ENCODE measurements at places on chromosomes 6 and 20. TPM values are rescaled to one million over a fixed set of nuclear protein-coding genes. Genes with fewer than 3 reads are reported as not detected.

The GGT7 gene
- total RNA-seq: 15.6 TPM

The HTR1E gene
- total RNA-seq: not detected

The TBC1D20 gene
- total RNA-seq: 47.0 TPM

The CST2 gene
- total RNA-seq: not detected

The NCOA6 gene
- 24.4 TPM for total RNA-seq

The HRH3 gene
- total RNA-seq: not detected

The KCNQ5 gene
- total RNA-seq: not detected

The PARD6B gene
- 2.0 TPM for total RNA-seq

The C20orf204 gene
- 0.74 TPM for total RNA-seq

The APOBEC2 gene
- total RNA-seq: not detected

The CLPSL1 gene
- total RNA-seq: not detected

The MAS1L gene
- total RNA-seq: not detected

The BEND3 gene
- 3.4 TPM for total RNA-seq

The CD24 gene
- total RNA-seq: 2.1 TPM

The NKX2-4 gene
- total RNA-seq: not detected

The PRL gene
- 0.58 TPM for total RNA-seq

The TDRD6 gene
- total RNA-seq: 0.58 TPM

The MAK gene
- 0.71 TPM for total RNA-seq

The CRISP3 gene
- total RNA-seq: not detected

The RGS17 gene
- total RNA-seq: 4.6 TPM

The GHRH gene
- total RNA-seq: not detected

The SIRPD gene
- 0.42 TPM for total RNA-seq

The CLDN20 gene
- not detected for total RNA-seq

The APCDD1L gene
- not detected for total RNA-seq

The TMC2 gene
- 0.22 TPM for total RNA-seq

The CYP24A1 gene
- not detected for total RNA-seq

The TBXT gene
- not detected for total RNA-seq

The ACOT13 gene
- 17.0 TPM for total RNA-seq

The C2 gene
- total RNA-seq: 60.8 TPM

All from mesenteric fat pad (tissue), 1 donor.